Hypothalamus (tissue), 51 donors: ENCODE measurements at places on chromosomes 12 and 14.

GRCh38 chr12:76922866-76923265 is 44.0 kb upstream of the CSRP2 start:
- DNase-seq, result no peak

GRCh38 chr12:88393017-88393767 is 187.1 kb downstream of the KITLG start:
- no peak for DNase-seq

GRCh38 chr14:24690492-24690891 is 56.5 kb upstream of the GZMB start:
- DNase-seq, result no peak

- DNase-seq, result no peak
Measured at GRCh38 chr12:64392221-64392620, 1.7 kb upstream of the C12orf56 start.

GRCh38 chr12:102956738-102957327 is 641 bp upstream of the ASCL1 start:
- DNase-seq, result no peak

DNA sequence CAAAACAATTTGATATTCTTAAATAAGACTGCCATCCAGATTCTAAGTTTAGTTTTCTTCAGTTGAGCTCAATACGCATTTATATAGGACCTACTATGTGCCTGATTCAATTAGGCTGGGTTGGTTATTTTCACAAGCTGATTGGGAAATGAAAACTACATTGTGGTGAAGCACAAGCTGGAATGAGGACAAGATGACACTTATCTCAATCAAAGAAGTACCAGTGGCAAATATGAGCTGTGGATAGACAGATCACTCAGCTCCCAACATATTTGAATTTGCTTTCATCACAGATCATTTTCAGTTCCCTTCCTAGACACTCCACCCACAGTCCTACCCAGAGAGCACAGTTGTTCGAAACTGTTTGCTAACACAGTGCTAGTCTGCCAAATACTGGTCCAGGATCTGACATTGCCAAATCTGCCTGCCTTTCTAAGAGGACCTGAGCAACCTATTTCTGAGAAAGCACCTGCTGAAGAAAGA is 74.7 kb downstream of the LLPH start:
- no peak for DNase-seq

DNA sequence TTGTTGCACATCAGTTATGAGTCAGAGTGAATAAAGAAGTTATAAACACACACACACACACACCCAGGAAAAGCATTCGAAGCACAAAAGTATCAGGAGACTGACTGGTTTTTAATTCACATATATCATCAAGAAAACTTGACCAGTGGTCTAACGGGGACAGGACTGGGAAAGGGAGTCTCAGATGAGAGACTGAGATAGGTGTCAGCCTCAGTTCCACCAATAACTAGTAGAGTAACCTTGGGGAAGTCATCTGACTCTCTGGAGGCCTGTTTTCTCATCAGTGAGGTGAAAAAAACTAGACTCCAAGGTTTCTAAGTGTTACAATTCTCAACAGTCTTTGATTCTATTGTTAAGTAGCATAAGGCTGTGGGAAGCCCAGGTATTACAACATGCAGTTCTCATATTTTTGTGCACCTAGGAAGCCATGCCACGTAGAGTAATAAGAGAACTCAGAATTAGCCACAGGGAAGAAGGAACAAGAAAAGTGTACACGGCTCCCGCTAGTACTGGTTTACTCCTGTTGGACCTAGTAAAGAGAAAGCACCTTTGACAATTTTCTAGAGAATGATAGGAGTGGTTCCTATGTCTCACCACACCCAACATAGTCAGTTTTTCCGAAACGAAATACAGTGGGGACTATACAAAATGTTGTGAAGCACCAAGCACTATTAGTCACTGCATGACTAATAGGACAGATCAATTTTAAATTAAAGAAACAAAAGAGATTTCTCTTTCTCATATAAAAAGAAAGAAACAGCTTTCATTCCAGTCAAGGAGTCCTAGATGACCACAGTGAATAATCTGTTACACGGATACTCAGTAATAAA is 5.0 kb downstream of the PPTC7 start:
- no peak for DNase-seq

DNA sequence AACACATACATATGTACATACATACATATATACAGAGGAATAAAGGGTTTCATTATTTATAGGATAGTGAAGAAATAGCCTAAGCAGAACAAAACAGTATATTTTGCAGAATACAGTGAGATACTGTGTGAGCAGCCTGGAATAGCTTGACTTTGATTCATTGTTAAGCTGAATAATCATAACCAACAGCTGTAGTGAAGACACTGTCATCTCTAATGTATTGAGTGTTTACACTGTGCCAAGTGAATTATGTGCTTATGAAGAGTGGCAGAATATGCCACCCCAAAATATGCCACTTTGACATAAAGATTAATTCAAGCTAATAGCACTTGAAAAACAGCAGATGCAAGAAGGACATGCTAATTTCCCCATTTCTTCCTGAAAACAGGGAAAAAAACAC is 48.2 kb upstream of the LRFN5 start:
- no peak for DNase-seq

GRCh38 chr12:55653031-55653430 is 16.3 kb downstream of the OR10P1 start:
- DNase-seq, result no peak

GRCh38 chr12:10155966-10156365 is 16.0 kb downstream of the OLR1 start:
- no peak for DNase-seq

DNA sequence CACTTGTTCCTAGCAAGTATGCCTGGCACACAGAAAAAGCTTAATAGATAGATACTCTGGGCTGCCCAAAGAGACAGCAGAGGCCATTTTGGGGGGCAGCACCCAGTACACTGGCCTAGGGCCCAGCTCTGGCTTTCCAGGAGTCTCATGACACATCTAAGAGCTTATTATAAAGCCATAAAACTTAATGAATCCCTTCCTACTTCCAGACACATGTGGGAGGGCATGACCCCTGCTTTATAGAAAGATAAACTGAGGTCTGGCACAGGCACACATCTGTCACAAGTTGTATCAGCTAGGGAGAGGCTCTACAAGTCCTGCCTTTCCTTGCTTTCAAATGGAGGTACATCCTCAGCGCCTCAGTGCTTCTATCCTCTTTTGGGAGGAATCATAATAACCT is 27.1 kb downstream of the FMNL3 start:
- DNase-seq, result no peak

- peak; percentile 29 for DNase-seq
Measured at GRCh38 chr14:57889245-57889644, 23.4 kb upstream of the SLC35F4 start.

- DNase-seq, result no peak
Measured at GRCh38 chr14:95200404-95200803, 43.1 kb upstream of the DICER1 start.

DNA sequence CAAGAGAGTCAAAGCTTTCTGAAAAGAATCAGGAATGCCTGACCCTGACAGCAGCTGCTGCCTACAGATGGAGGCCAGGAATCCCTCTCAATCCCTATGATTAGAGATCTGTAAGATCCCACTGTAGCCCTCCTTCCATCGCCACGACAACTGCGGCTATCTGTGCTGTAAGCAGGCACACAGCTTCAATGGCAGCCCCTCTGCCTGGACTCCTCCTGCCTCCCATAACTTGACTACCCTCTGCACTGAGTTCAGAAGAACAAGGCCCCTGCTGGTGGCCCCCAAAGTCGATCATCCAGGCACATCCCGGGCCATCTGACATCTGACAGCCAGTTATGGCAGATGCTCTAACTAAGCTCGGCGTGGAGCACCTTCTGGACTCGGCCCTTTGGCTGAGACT is 2.9 kb downstream of the CLMN start:
- no peak for DNase-seq

GRCh38 chr12:56775638-56776037 is 12.5 kb downstream of the HSD17B6 start:
- DNase-seq, result no peak

- no peak for DNase-seq
Measured at GRCh38 chr14:97275276-97275675, 478.1 kb downstream of the VRK1 start.

- no peak for DNase-seq
Measured at GRCh38 chr12:47385653-47386052, 305.9 kb upstream of the AMIGO2 start.

- no peak for DNase-seq
Measured at GRCh38 chr12:54641089-54641488, 6.4 kb upstream of the LACRT start.

- DNase-seq, result no peak
Measured at GRCh38 chr12:120078868-120079267, 37.7 kb downstream of the RAB35 start.

- DNase-seq, result no peak
Measured at GRCh38 chr12:110704231-110704630, 15.3 kb upstream of the HVCN1 start.

GRCh38 chr12:110165540-110166159 is 41.5 kb downstream of the IFT81 start:
- no peak for DNase-seq

DNA sequence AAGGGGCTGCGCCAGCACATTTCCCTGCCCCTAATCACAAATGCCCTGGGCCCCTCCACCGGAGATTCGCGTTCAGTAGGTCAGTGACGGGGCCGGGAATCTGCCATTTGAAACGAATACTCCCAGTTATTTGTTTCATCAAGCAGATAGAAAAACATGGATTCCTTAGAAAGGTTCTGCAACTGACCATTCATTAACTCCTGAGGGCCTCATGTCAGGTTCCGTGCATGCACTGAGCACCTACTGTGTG is 25.6 kb upstream of the UBC start:
- no peak for DNase-seq

DNA sequence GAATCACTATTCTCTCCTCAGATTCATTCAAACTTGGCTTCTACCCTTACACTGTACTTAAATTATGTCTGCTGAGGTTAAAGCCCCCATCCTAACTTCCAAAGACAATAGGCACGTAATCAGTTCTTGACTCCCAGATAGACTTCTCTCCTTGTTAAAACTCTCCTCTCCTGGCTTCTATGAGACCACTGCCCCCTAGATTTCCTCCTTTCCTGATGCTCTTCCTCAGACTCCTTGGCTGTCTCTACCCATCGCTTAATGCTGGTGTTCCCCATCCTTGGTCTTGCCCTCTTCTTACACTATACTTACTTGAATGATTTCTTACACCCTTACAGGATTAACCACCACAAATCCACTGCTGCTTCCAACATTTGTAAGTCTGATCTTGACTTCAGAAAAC is 32.8 kb downstream of the TC2N start:
- no peak for DNase-seq

DNA sequence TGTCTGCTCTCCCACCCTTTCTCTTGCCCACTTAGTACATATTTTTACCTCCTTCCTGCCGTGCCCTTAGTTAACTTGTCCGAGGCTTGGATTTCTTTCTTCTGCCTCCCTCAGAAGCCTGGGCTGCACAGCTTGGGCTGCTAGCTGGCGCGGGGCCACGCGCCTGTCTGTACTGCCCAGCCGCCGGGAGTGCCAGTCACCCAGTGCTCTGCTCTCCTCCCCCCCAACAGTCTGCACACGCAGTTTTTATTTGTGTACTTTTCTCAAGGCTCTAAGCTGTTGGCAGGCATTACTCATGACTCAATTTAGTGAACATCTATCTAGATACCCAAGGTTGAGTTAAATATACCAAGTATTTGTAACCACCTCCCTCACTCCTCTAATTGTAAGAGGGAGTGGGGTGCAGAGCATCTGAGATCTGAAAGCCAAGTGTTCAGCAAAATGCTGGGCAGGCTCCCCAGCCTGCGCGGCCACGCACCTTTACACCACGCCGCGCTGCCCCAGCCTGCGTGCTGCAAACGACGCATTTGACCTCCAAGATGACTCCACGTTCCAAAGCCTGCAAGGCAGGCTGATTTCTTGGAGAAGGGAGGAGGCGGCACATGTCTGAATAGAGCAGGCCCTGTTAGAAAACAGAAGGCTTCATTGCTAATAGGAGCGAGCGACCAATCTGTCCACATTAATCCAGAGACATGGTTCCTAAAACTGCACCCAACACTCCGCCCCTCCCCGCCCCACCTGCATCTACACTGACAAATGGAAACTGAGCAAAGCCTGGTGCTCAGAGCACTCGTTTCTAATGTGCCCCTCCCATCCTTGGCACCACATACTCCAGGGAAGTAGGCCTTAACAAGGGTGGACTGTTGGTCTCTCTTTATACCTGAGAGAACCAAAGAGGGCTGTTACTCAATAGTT is 18.2 kb upstream of the CACNA2D4 start:
- DNase-seq, result peak; percentile 67

GRCh38 chr14:79443602-79444001 is 767.7 kb downstream of the DIO2 start:
- DNase-seq, result no peak

DNA sequence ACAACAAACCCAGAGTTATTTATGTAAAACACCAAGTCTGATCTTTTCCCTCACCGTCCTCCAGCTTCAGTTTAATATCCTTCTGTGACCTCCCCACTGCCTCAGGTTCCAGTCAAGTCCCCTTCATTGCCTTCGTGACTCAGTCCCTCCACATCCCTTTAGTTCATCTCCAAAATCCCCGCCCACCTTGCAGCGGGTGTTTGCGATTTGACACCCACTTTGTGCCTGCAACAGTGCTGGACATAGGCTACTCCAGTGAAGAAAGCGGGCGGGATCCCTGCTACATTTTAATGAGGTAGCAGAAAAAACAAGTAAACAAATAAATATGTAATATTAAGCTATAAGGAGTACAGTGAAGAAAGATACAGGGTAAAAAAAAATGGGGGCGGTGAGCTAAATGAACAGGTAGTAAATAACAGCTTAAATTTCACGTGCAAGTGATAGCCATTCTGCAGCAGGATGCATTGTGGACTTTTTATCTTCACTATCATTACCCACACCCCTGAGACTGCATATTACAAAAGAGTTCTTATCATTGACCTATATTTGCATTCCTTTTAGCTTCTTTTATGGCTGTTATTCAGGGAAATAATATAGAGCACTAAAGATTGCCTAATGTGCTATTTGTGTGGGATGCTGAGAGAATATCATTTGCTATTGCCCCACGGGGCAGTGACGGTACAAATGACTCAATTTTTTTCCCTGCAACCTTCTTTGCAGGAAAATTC is 222.8 kb upstream of the NUDT4 start:
- DNase-seq, result no peak

- peak; percentile 53 for DNase-seq
Measured at GRCh38 chr14:77375973-77376770, 722 bp downstream of the TMED8 start.

- DNase-seq, result no peak
Measured at GRCh38 chr14:106235356-106236159, 709.2 kb downstream of the TMEM121 start.

DNA sequence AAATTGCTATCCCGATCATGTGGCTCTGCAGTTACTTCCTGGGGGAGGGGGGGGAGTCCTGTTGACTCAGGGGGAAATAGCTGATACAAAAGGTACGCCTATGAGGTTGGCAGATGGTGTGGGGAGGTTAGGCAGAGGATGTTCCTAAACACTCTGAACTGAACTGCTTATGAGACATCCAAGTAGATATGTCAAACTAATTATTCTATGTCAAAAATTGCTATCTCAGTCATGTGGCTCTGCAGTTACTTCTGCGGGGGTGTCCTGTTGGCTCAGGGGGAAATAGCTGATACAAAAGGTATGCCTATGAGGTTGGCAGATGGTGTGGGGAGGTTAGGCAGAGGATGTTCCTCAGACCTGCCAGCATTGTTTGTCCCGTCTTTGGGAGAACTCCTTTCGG is 5.1 kb upstream of the VCPKMT start:
- DNase-seq, result no peak

- no peak for DNase-seq
Measured at GRCh38 chr12:91140026-91140931, 29.0 kb upstream of the LUM start.
